ENCODE measurements at places on chromosomes 7 and 10. TPM values are rescaled to one million over a fixed set of nuclear protein-coding genes. Genes with fewer than 3 reads are reported as not detected.

DNA sequence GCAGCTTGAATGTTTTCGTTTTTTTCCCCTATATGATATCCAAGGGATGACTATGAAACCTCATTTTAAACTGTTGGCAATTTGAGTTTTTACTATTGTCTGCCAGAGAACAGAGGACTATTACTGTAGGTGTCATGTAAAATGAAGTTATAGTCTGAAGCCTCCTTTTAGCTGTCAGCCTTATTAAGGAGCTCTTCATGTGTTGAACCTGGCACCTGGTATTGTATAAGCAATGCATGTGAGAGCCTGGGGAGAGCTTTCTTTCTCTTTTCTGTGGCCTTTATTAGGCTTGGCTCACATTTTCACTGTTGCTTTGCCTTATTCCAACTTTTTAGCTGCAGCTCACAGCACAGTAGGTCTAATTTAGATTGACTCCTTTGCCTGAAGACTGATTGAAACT lies 119.1 kb upstream of the FOXP2 start:
- ATAC-seq: no peak

- ATAC-seq: no peak
These were observed 2.0 kb upstream of the AOAH start for GRCh38 chr7:36726311-36726710.

GRCh38 chr10:97520520-97520919 lies 21.8 kb downstream of the UBTD1 start:
- no peak for ATAC-seq

DNA sequence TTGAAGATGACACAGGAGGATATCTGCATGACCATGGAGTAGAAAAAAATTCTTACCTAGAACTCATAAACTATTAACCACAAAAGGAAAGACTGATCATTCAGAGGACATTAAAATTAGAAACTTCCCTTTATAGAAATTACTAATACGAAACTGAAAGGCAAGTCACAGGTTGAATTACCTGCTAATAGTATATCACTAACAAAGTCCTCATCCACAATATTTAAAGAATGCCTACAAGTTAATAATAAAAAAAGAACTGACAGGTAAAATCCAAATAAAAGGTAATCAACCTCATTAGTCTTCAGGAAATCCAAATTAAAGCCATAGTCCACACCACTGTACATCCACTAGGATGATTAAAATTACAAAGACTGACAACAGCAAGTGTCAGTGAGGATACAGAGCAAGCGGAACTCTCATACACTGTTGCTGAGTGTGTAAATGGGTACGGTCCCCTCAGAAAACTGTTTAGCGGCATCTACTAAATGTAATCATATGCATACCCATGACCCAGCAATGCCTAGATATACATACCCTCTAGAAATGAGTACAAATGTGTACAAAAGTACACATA lies 71.2 kb downstream of the ARHGAP21 start:
- no peak for ATAC-seq

- ATAC-seq: no peak
These were observed 59.0 kb downstream of the SYPL1 start for GRCh38 chr7:106053109-106053508.

- ATAC-seq: no peak
These were observed 34.1 kb downstream of the MTERF1 start for GRCh38 chr7:91846436-91846835.

DNA sequence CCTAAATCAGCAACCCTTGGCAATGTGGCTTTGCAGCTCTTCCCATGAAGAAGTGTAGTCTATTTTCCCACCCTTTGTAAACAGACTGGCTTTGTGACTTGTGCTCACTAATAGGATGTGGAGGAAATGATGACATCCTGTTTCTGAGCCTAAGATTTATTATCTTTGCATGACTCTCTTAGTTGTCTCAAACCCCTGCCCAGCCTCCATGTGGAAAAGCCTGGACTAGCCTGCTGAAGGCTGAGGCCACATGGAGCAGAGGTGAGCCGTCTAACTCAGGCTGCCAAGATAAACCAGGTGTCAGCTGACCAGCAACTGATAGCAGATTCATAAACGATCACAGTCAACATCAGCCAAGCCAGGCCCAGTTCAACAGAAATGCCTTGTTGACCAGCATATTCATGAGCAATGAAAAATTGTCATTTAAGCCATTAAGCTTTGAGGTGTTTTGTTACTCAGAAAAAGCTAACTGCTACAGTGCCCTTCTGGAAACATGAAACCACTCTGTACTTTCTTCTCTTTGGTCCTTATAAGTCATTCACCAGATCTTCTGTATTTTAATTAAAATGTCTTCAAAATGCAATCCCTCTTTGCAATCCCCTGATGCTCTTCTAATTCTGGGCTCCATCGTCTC lies 586.3 kb upstream of the ANKRD30A start:
- ATAC-seq: peak; percentile 51

Gene CYP2E1
- 2.4 TPM for total RNA-seq

Gene SSC4D
- total RNA-seq: 1.4 TPM

Gene SPDYE2B
- total RNA-seq: not detected

Gene ACTR1A
- total RNA-seq: 221 TPM

Gene PNLIPRP1
- total RNA-seq: not detected

Gene STN1
- 17.1 TPM for total RNA-seq

Gene GBF1
- total RNA-seq: 32.0 TPM
